Skin of body (tissue), 3 donors: ENCODE measurements at places on chromosomes 13 and 19. TPM values are rescaled to one million over a fixed set of nuclear protein-coding genes. Genes with fewer than 3 reads are reported as not detected.
A peak's percentile ranks its signal among the peaks of the same experiment; 100 is the strongest.

- DNase-seq, result no peak
Measured at GRCh38 chr13:98220271-98220791, 43.3 kb upstream of the RNF113B start.

DNA sequence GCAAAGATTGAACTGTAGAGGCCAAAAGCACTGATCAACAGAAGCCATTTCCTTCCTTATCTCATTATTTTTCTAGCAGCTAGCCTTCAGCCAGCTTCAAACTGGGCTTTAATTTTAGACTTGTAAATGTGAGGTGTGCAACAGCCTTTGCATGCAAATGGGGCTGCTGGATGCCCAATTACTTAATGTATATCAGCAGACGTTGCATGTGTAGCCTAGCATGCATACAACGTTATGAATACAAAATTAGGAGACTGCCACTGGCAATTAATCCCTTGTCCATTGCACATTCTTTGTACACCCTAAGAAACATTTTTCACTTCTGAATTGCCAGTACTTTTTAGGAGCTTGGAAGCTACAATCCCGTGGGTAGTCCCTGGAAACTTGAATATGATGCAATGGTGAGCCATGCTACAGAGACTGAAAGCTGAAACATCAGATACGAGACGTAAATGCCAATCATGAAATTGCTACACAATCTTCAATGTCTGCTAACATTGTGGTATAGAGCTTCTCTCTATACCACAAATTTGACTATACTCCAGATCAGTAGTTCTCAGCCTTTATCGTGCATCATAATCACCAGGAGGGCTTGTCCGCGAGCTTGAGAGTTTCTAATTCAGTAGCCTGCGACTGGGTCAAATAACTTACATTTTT, 20.2 kb downstream of the EPSTI1 start:
- no peak for DNase-seq

LILRB1 gene
- 0.49 TPM for total RNA-seq

GRCh38 chr13:109093998-109094397, 464.6 kb downstream of the MYO16 start:
- DNase-seq, result no peak

- DNase-seq, result no peak
Measured at GRCh38 chr13:44458313-44458975, 84.8 kb downstream of the SERP2 start.

C1QTNF9B gene
- total RNA-seq, result 0.20 TPM

SMIM24 gene
- not detected for total RNA-seq

TEKTIP1 gene
- total RNA-seq, result not detected

DNA sequence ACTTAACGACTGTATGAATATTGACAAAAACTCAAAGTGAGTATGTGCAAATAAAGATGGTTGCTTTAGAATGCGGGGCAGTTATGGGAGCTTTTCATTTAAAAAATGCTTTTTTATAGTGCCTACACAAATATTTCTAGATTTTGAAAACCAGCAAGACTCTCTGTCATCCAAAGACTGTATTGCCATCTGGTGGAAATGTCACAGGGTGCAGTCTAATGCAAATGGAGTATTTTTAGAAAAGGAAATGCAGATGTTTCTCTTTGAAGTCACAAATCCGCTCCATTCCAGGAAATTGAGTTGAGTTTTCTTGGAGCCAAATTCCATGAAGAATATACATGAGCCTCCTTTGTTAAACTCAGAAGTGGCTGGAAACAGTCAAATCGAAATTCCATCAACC, 2.3 kb upstream of the C1QTNF9B start:
- DNase-seq, result peak; percentile 71

DNA sequence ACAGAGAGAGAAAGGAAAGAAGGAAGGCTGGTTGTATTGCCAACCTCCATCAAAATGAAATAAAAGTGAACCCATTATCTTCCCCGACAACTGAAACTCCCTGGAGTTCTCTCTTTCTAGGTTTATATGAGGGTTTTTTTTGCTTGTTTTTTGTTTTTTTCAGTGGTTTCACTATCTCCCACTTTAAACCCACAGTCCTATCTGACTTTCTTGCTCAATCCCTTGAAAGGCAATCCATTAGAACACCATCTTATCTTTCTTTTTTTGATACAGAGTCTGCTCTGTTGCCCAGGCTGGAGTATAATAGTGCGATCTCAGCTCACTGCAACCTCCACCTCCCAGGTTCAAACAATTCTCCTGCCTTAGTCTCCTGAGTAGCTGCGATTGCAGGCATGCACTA, 158.0 kb upstream of the MIR17HG start:
- DNase-seq, result no peak

SELENOV gene
- not detected for total RNA-seq

DNA sequence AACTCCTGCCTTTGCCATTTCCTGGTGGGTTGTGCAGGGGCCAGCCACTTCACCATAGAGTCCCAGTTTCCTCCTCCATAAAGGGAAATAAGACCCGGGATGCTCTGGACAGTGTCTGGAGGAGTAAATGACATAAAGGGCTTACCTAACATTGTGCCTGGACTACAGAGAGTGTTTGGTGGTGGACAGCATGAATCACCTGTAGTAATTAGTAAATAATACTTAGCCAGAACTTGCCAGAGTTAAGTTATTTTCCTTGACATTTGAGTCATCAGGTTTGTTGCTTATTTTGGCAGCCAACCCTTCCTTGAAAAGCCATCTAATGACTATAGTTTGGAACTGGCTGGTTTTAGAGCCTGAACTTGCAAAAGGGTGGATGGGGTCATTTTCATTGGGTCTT, 159.2 kb downstream of the SLC7A1 start:
- DNase-seq, result no peak

ZNF787 gene
- total RNA-seq, result 11.3 TPM

ZNF723 gene
- not detected for total RNA-seq

DNA sequence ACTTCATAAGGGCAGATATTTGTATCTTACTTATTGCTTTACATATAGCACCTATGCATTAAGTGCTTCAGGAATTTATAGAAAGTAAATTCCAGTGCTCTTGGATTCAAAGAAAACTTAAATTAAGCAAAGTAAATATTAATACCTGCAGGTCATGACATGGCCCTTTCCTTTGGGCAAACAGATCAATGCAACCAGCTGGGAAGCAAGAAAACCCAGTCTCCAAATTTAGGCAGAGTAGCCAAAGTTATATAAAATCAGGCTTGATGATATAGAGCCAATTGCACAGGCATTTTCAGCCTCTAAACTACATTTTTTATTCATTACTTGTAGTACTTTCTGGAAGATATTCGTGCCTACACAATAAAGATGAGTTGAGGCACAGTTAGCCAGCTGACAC, 16.9 kb downstream of the TGDS start:
- no peak for DNase-seq

KCNRG gene
- 4.5 TPM for total RNA-seq

COX7A1 gene
- total RNA-seq, result 43.5 TPM

DNA sequence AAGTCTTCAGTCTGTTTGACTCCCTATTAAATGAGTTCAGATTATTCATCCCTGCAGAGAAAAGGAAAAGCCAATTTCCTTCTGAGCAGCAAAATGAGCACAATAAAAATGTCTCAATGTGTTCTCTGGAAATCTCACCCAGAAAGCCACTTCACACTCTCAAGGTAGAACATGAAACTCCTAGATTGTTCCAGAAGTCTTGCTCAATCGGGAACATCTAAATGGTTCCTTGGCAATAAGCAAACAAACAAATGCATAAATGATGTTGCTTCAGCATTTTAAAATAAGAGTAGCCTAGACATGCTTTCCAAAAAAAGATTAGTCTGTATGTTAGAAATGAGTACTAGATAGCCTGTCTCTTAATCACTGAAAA, 59.7 kb upstream of the TNFRSF19 start:
- DNase-seq, result no peak

- peak; percentile 98 for DNase-seq
Measured at GRCh38 chr13:27251166-27252091, at the start of gene RPL21. Gene RPL21, plus strand, starts transcription at chr13:27251558. Its CDS starts 2,219 bp downstream, at chr13:27253777.

GRCh38 chr19:8544168-8544567, 30.2 kb upstream of the ZNF414 start:
- DNase-seq, result no peak

- DNase-seq, result no peak
Measured at GRCh38 chr13:83824120-83824519, 58.2 kb downstream of the SLITRK1 start.

DNA sequence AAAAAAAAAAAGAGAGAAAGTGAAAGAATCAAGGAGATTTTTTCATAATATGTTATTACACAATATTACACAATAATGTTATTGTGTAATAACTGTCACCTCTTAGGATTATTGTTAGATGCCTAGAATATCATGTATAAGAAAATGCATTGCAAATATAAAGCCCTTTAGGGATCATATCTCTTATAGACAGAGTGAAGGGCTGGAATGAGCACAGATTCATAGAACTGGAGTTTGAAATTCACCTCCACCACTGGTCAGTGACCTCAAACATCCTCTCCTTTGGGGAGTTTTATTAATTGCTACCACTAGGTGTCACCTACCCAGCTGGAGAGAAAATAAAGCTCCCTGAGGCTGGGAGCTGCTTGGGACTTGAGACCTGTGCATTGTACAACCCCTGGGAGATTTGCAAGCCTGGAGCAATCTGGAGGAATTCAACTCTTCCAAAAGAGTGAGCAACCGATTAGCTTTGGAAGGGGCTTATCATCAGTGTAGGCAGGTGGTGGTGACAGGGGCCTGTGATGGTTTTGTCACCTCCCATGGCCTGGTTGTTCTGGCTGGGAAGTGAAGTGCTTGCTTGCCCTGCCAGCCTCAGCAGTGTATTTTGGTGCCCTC, 30.3 kb upstream of the FRY start:
- no peak for DNase-seq

LRRC63 gene
- total RNA-seq, result 0.10 TPM

RAB11B gene
- total RNA-seq, result 76.5 TPM

JAK3 gene
- total RNA-seq, result 3.4 TPM

DNA sequence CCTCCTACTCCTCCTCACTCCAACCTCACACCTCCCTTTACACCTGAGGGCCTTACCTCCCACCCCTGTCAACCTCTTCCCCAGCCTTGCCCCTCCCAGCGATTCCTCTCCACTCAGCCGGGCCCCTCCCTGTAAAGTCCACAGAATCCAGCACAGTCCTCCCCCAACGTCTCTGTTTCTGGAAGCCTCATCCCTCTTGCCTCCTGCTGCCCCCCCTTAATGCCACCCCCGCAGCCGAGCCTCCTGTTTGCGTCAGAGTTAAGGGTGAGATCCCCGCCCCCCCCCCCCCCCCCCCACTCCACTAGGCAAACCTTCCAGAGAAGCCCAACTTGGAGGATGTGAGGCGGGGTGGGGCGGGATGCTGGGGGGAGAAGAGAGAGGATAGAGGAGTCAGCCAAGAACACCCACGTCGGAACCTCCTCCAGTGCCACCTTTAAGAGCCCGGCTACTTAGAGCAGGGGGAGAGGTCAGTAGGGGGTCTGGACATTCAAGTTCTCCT, 2.1 kb downstream of the UNC13A start:
- no peak for DNase-seq

- no peak for DNase-seq
Measured at GRCh38 chr13:43153436-43154090, 130.2 kb downstream of the DNAJC15 start.

HCN2 gene
- total RNA-seq, result 0.59 TPM

IL12RB1 gene
- 0.10 TPM for total RNA-seq

ZNF792 gene
- total RNA-seq, result 5.3 TPM

- DNase-seq, result no peak
Measured at GRCh38 chr13:67223024-67223423, 7.1 kb downstream of the PCDH9 start.

- DNase-seq, result no peak
Measured at GRCh38 chr13:33272531-33273124, 12.9 kb downstream of the STARD13 start.

GRCh38 chr13:108508263-108508662, 121.1 kb upstream of the MYO16 start:
- DNase-seq, result no peak

GRCh38 chr13:46142776-46143175, 37.9 kb upstream of the CPB2 start:
- no peak for DNase-seq

DNA sequence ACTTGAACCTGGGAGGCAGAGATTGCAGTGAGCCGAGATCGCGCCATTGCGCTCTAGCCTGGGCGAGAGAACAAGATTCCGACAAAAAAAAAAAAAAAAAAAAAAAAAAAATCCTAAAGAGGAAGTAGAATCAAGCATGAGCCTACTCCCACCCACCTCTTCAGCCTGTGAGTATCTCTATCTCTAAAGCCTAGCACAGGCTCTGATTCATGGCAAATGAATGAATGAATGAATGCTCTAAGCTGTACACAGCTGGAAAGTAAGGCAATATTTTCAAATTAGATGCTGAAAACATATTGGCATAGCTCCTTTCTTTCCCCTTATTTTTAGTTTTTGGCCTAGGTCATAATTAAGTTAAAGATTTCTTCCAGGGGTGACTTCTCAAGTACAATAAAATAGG, 35.7 kb upstream of the FAM216B start:
- DNase-seq, result no peak

DNA sequence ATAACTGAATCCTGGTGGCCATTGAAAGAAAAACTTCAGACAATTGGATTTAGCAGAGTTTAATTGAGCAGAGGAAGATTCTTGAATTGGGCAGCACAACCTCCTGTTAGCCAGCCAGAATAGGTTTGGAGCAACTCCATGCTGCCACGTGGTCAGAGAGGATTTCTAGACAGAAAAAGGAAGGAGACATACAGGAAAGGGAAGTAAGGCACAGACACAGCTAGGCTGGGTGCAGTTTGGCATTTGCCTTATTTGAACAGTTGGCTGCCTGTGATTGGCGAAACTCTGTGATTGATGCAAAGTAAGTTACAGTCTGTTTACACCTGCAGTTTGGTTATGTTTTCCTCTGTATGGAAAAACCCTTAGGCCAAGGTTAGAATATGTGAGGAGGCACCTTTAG, 85.8 kb upstream of the SPATA13 start:
- no peak for DNase-seq

DNA sequence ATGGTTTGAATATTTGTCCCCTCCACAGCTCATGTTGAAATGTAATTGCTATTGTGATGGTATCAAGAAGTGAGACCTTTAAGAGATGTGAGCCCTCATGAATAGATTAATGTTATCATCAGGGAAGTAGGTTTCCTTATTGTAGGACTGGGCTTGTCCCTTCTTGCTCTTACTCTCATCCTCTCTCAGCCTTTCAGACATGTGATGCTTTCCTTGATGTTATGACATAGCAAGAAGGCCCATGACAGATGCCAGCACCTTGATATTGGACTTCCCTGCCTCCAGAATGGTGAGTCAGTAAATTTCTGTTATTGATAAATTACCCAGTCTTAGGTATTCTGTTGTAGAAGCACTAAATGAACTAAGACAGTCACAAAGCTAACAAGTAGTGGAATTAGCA, 5.7 kb upstream of the ZMYM2 start:
- no peak for DNase-seq
